ENCODE measurements at places on chromosomes 13 and 19.

DNA sequence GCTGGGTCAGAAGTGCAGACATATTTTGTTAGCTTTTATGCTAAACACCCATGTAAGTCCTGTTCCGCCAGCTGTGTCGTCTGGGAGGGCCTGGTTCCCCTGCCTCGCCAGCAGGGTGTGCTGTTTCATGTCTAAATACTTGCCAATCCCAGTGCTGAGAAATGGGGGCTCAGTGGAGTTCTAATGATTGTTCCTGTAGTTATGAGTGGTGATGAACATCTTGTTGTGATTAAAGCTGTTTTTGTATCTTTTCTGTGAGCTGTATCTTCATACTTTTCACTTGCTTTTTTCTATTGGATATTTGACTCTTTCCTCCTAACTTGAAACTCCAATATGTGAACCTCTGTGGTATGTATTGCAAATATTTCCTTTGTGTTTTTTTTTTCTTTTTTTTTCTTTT lies 32.7 kb downstream of the KDM4B start:
- H3K4me1 ChIP-seq, result peaks cover 2% of the 10 kb centered on the region
- H3K4me3 ChIP-seq, result no peak overlapping the region
- no peaks in the 10 kb centered on the region for H3K27me3 ChIP-seq
- peaks cover 2% of the 10 kb centered on the region for H3K36me3 ChIP-seq
- DNase-seq, result peak; percentile 70

DNA sequence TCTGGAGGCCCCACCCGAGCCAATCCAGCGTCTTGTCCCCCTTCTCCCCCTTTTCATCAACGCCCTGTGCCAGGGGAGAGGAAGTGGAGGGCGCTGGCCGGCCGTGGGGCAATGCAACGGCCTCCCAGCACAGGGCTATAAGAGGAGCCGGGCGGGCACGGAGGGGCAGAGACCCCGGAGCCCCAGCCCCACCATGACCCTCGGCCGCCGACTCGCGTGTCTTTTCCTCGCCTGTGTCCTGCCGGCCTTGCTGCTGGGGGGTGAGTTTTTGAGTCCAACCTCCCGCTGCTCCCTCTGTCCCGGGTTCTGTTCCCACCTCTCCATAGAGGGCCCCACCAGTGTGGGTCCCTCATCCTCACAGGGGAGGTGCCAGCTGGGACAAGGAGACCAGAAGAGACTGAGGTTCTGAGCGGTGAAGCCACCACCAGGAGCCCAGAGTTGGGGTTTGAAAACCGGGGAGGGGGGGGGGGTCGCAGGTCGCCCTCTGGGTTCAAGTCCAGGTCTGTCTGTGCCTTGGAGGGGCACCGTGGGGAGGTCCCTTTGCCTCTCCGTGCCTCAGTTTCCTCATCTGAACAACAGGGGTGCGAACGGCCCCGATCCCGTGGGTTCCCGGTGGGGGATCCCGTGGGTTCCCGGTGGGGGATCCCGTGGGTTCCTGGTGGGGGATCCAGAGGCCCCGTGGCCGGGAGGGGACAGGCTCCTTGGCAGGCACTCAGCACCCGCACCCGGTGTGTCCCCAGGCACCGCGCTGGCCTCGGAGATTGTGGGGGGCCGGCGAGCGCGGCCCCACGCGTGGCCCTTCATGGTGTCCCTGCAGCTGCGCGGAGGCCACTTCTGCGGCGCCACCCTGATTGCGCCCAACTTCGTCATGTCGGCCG lies at the start of gene ELANE:
ELANE (plus strand) TSS at position 168 of the 878 bp plus-strand sequence; CDS start at position 194, 26 bp downstream.
- no peaks in the 10 kb centered on the region for H3K36me3 ChIP-seq
- no peak within 1 kb of the TSS for H3K27ac ChIP-seq
- H3K27me3 ChIP-seq, result peaks cover 6% of the 10 kb centered on the region
- DNase-seq, result no peak

GRCh38 chr19:28612275-28612769 lies 600.6 kb downstream of the UQCRFS1 start:
- DNase-seq, result no peak
- H3K36me3 ChIP-seq, result no peaks in the 10 kb centered on the region
- H3K27me3 ChIP-seq, result no peaks in the 10 kb centered on the region
- H3K4me3 ChIP-seq, result no peak overlapping the region
- no peak overlapping the region for H3K27ac ChIP-seq

DNA sequence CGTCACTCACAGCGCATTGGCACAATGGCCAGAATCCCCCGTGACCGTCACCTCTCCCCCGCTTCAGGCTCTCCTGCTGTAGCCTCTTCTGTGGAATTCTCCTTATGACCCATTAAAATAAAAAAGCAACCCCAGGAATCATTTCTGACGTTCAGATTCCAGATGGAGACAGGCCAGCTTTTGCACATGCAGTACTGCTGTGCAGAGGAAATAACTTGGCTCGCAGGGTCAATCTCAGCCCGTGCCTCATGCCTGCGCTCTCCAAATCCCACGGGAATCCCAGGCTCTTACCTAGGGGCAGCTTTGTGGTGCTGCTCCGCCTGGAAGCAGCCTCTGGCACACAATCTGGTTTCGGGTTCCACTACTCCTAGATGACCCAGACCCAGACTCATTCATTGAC lies 32.7 kb upstream of the SOX1 start:
- no peak overlapping the region for H3K27ac ChIP-seq
- no peaks in the 10 kb centered on the region for H3K4me1 ChIP-seq
- H3K36me3 ChIP-seq, result no peaks in the 10 kb centered on the region

DNA sequence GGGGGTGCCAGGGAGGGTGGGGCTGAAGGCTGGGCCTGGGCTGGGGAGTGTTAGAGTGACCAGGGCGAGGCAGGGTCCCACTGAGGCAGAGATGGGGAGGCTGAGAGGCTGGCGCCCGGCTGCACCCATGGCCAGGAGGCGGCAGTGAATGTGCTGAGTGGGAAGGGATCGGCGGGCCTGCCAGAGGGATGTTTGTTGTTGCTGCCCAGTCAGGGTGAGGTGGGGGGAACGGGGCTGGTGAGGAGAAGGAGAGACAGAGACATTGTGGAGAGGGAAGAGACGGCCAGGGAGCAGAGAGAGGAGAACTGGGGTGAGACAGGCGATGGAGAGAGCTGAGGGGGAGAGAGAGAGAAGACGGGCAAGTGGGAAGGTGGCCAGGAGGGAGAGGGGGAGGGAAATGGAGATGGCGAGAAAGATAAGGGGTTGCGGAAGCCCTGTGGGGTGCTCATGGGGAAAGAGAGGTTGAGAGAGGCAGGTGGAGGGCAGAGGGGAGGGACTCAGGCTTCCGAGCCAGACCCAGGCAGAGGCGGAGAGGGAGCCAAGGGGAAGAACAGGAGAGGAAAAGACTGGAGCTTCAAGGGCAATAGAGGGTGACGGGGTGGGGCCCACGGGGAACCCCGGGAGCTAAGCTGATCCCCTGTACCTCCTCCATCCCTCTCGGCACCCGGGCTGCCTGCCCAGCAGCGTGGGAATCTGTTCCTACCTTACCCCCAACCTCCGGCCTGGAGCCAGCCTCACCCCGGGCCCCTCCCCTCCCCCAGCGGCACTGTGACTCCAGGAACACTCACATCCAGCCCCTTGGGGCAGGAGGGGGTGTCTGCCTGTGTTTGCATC lies 690 bp upstream of the B3GNT8 start:
- DNase-seq, result peak; percentile 54
- H3K27me3 ChIP-seq, result no peaks in the 10 kb centered on the region
- H3K4me1 ChIP-seq, result peaks cover 62% of the 10 kb centered on the region
- H3K4me3 ChIP-seq, result peak overlapping the region; percentile 73
- peak overlapping the region; percentile 7 for H3K27ac ChIP-seq
- peaks cover 37% of the 10 kb centered on the region for H3K36me3 ChIP-seq

- H3K27me3 ChIP-seq, result no peaks in the 10 kb centered on the region
- DNase-seq, result no peak
- no peak overlapping the region for H3K27ac ChIP-seq
- peaks cover 11% of the 10 kb centered on the region for H3K4me1 ChIP-seq
Measured at GRCh38 chr13:33280279-33280905, 5.2 kb downstream of the STARD13 start.

DNA sequence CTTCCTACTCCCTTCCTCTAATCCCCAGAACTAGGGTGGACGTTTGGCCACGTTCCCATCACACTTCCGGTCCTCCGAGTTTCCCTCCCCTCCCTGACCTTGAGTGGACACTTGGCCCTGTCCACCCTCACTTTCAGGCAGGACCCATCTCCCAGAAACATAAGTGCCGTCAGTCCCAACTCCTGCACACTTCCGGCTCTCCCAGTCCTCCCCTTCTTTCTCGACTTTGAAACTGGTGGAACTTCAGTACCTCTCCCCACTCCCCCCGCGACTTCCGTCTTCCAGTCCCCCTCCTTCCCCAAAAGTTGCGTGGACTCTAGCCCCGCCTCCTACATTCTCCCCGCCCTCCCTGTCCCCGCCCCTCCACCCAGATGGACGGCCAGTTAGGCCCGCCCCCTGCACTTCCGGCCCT lies 278 bp upstream of the ZNF274 start:
- DNase-seq, result peak; percentile 94
- peak overlapping the region; percentile 87 for H3K4me3 ChIP-seq
- H3K27ac ChIP-seq, result peak overlapping the region; percentile 95
- peaks cover 10% of the 10 kb centered on the region for H3K4me1 ChIP-seq
- peaks cover 29% of the 10 kb centered on the region for H3K36me3 ChIP-seq
- no peaks in the 10 kb centered on the region for H3K27me3 ChIP-seq

DNA sequence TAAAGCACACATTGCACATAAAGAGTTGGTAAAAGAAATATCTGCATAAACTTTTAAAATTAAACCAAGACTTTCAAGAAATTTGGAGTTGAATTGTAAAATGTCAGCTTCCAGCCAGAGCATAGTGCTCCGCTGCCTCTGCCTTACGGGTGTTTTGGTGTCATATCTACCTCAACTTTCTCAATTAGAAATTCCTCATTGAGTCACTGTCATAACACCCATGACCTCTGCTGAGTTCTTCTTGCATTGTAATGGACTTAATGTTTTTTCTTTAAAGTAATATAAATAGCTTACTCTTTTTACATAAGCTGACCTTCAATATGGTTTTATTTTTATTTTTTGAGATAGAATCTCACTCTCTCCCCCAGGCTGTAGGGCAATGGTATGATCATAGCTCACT lies 551.0 kb upstream of the NBEA start:
- no peaks in the 10 kb centered on the region for H3K36me3 ChIP-seq
- H3K27ac ChIP-seq, result no peak overlapping the region
- no peaks in the 10 kb centered on the region for H3K27me3 ChIP-seq
- no peaks in the 10 kb centered on the region for H3K4me1 ChIP-seq

DNA sequence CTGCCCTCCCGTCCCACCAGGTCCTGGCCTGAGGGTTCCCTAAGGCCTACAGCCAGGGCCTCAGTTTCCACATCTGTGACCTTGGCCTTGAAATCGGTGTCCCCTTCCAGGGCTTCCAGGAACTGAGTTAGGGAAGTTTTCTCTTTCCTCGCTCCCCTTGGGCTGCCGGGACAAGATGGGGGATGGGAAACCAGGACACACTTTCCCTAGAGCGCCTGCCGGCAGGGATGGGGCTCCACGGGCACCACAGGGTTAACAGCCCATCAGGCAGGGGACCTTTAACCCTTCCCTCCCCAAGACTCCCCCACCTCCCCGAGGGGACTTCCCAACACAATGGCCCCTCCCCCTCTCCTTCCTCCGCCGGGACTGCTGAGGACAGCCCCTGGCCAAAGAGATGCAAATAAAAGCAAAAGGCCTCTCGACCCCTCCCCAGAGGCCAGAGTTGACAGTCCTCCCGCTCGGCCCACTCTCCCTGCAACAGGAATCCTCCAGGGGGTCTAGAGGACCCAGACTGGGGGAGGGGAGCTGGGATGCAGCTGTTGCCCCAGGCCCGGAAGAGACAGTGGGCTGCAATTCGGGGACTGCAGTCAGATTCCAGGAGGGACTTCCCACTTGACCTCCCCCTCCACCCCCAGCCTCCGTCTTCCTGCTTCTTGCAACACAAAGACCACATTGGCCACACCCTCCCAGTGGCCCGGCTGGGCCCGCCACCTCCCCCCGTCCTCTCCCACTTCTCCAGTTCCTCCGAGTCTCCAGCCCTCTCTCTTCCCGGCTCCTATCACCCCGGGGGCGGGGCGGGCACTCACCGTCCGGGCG lies 3.4 kb downstream of the BBC3 start:
- DNase-seq, result peak; percentile 71
- no peak overlapping the region for H3K4me3 ChIP-seq
- peak overlapping the region; percentile 83 for H3K27ac ChIP-seq
- H3K36me3 ChIP-seq, result no peaks in the 10 kb centered on the region

DNA sequence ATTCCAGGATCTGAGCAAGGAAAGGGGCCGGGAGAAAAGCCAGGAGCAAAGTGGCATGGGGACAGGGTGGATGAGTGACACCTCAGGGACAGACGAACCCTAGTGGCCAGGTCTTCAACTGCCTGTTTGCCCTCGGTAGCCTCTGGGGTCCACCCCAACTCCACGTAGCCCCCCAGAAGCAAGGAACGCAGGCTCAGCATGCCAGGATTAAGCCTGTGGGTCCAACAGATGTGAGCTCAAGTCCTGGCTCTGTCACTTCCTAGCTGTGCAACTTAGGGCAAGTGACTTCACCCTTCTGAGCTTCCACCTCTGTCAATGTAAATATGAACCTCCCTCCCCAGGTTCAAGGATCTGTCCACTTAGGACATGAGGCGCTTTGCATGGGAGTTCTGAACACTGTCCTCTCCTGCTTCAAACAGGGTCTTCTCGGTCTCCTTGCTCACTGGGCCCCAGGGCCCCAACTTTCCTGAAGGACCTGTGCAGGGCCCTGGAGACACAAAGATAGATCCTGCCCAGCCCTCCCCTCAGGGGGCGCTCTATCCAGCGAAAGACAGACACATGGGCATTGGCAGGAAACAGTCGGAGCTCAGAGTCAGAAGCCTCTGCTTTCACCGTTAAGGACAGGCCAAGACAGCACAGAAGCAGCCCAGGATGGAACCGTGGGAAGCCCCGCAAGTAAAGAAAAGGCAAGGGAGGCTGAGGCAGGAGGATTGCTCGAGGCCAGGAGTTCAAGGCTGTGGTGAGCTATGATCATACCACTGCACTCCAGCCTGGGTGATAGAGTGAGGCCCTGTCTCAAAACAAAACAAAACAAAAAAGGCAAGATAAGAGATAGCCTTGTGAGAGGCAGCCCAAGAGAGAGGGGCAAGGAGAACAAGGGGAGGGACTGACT lies 13.2 kb downstream of the SYDE1 start:
- no peaks in the 10 kb centered on the region for H3K27me3 ChIP-seq
- H3K4me3 ChIP-seq, result no peak overlapping the region
- H3K27ac ChIP-seq, result no peak overlapping the region
- H3K4me1 ChIP-seq, result no peaks in the 10 kb centered on the region
- DNase-seq, result no peak

- H3K36me3 ChIP-seq, result peaks cover 6% of the 10 kb centered on the region
- H3K27ac ChIP-seq, result peak overlapping the region; percentile 93
- peaks cover 24% of the 10 kb centered on the region for H3K4me1 ChIP-seq
- peak; percentile 24 for DNase-seq
- H3K4me3 ChIP-seq, result peak overlapping the region; percentile 96
Measured at GRCh38 chr19:5719274-5719960, 529 bp downstream of the LONP1 start.

- H3K27ac ChIP-seq, result no peak overlapping the region
- H3K4me1 ChIP-seq, result peaks cover 24% of the 10 kb centered on the region
- H3K27me3 ChIP-seq, result no peaks in the 10 kb centered on the region
- no peak overlapping the region for H3K4me3 ChIP-seq
Measured at GRCh38 chr19:13056052-13056660, 46.5 kb downstream of the LYL1 start.

GRCh38 chr19:51318687-51319648 lies 7.5 kb downstream of the IGLON5 start:
- H3K36me3 ChIP-seq, result no peaks in the 10 kb centered on the region
- no peaks in the 10 kb centered on the region for H3K27me3 ChIP-seq
- H3K4me1 ChIP-seq, result peaks cover 4% of the 10 kb centered on the region
- no peak overlapping the region for H3K4me3 ChIP-seq
- H3K27ac ChIP-seq, result no peak overlapping the region

GRCh38 chr13:37788346-37788745 lies 81.2 kb downstream of the TRPC4 start:
- no peaks in the 10 kb centered on the region for H3K27me3 ChIP-seq
- no peak overlapping the region for H3K4me3 ChIP-seq
- no peaks in the 10 kb centered on the region for H3K36me3 ChIP-seq
- no peak for DNase-seq
- no peak overlapping the region for H3K27ac ChIP-seq

GRCh38 chr13:76225815-76226489 lies 589.8 kb downstream of the LMO7 start:
- no peak overlapping the region for H3K27ac ChIP-seq
- no peaks in the 10 kb centered on the region for H3K27me3 ChIP-seq
- H3K4me3 ChIP-seq, result no peak overlapping the region
- no peak for DNase-seq

All from common myeloid progenitor, CD34-positive (primary cell).